ENCODE measurements at places on chromosomes 5 and 9.

DNA sequence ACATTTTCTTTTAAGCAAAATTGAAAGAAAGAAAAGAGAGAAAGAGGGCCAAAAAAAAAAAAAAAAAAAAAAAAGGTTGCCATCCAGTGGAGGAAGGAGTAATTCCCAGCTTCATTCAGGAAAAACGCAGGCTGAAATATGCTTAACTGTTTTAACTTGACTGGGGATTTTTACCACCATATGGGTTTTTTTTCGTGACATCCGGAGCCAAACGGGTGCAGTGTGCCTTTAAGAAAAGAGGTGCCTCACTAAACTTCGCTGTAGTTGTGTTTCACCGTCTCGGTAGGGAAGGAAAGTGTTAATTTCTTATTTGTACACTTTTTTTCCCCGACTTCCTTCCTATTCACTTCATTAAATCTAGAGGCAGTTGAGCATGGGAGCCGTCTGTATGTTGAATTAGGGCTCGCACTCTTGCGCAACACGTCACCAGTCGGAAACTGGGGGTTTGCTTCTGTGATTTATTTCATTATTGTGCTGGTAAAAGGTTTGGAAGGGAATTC lies 143.0 kb downstream of the SMARCA2 start:
- DNase-seq: peak; percentile 84

- peak; percentile 98 for DNase-seq
Observed at GRCh38 chr9:115146581-115147021, 28.6 kb upstream of the TNC start.

- DNase-seq: peak; percentile 6
Observed at GRCh38 chr9:89225991-89226471, 47.4 kb upstream of the SHC3 start.

DNA sequence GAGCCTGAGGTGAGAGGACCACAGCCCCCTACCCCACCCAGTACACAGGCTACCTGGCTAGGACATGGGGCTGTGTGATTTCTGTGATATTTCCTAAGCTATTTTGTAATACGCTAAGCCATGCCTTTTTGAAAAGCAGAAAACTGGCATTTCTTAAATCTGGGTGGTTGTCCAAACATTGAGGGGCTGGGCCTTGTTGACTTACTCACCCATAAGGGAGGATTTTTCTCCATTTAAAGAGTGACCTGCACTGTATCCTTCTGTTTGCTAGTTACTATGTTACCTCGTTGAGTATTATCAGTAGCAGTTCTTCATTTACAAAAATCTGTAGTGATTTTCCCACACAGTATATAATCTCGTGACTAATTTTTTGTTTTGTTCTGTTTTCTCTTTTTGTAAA lies 117.5 kb upstream of the OTULINL start:
- no peak for DNase-seq

- peak; percentile 74 for DNase-seq
Observed at GRCh38 chr5:153613144-153613543, 122.7 kb downstream of the GRIA1 start.

- DNase-seq: no peak
Observed at GRCh38 chr5:167661605-167662004, 629.8 kb upstream of the WWC1 start.

DNA sequence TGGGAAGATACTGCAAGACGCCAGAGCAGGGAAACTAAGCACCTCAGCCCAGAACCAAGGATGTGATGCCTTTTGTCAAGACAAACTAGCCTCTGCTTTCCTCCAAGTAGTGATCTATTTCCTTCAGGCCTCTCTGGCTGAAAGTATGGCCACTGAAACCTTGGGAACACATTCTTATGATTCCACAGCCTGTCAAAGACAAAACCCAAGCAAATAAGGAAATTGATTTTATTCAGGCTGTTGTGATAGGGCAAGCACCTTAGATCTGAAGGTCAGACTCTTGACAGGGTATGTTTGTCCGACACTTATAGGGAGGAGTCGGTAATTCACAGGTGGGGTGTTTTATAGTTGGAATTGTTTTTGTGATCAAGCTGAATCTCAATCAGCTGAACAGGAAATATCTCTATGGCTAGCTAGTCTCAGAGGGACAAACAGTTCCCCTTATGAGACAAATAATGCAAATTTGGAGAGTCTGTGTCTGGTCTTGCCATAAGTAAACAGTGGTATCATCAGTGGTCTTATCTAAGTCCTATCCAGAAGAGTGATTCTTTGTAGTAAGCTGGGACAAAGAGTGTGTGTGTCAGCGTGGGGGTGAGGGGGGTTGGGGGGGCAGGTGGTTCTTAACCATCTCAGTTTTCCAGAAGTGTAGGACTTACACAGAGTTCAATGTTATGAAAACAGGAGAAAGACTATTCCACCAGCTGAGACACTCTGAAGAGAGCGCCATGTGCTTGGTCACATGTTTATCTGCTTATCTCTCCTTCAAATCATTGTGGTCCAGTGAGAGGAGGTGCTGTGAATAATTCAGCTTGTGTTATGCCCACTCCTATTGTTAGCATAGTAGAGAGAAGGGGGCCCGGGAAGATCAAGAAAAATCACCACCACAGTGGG lies 6.7 kb upstream of the ZCCHC10 start:
- DNase-seq: no peak

GRCh38 chr9:116566677-116567488 lies 120.2 kb upstream of the TRIM32 start:
- peak; percentile 22 for DNase-seq

DNA sequence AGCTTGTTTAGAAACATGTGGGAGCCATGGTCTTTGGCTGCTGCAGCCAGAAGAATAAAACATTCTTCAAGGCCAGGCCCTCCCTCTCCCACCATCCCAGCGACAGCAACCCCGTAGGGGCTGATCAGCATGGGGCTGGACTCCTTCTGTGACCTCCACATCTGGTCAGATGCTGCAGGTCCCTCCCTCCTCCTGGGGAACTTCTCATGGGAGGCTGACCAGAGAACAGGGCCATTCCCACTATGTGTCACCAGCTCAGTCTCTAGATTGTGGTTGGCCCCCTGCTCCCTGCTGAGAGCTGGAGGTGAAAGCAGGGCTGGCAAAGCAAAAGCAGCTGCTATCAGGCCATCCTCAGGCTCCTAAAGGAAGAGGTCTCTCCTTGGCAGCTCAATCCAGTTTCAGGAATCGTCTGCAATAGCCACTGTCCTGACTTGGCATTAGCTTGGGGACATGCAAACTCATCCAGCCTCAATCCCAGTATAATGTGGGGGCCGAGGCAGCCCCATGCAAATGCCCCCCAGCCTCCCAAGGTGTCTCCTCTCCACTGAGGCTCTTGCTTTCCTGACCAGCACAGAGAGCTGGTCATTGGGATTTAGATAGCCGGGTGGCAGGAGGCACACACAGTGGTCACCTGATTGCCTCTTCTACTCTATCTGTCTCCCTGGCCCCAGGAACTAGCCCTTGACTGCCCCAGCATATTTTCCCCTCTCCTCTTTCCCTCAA lies 81.5 kb downstream of the NRG2 start:
- DNase-seq: no peak

DNA sequence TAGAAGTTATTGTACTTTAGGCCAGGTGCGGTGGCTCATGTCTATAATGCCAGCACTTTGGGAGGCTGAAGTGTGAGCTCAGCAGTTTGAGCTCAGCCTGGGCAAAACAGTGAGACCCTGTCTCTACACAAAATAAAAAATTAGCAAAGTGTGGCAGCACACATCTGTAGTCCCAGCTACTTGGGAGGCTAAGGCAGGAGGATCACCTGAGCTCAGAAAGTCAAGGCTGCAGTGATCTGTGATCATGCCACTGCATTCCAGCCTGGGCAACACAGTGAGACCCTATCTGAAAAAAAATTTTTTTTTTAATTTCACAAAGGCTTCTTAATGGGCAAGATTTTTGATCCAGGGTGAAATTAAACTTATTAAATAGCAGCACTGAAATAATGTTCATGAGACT lies 92.8 kb downstream of the CDC42SE2 start:
- DNase-seq: no peak

GRCh38 chr9:3716415-3716814 lies 190.6 kb upstream of the RFX3 start:
- DNase-seq: no peak

- DNase-seq: no peak
Observed at GRCh38 chr5:82601077-82601476, 322.9 kb upstream of the RPS23 start.
